ENCODE measurements at places on chromosomes 11 and 22. TPM values are rescaled to one million over a fixed set of nuclear protein-coding genes. Genes with fewer than 3 reads are reported as not detected.

Gene SMC1B
- not detected for total RNA-seq

Gene OR5AP2
- 0.44 TPM for total RNA-seq

Gene OR6A2
- total RNA-seq = 0.16 TPM

- no peak for ATAC-seq
These were observed 34.3 kb downstream of the MTMR3 start for GRCh38 chr22:29917052-29917902.

Gene NPTXR
- total RNA-seq = 2.1 TPM

Data from motor neuron (in vitro differentiated cells).